NCI-H460 (cell line): ENCODE measurements at places on chromosomes 11 and 22.

DNA sequence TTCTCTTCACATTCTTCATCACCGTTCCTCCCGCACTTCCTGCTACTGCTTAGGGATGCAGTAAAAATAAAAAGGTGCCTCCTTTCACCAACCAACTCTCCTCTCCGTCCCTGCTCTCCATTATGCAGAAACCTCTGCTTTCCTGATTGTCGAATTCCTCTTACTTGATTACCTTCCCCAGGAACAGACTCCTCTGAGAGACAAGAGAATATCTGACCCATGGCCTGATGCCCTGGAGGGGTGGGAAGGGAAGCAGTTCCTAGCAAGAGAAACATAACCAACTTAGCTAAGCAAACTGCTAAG lies 80.9 kb downstream of the TRIM29 start:
- no peak for DNase-seq

DNA sequence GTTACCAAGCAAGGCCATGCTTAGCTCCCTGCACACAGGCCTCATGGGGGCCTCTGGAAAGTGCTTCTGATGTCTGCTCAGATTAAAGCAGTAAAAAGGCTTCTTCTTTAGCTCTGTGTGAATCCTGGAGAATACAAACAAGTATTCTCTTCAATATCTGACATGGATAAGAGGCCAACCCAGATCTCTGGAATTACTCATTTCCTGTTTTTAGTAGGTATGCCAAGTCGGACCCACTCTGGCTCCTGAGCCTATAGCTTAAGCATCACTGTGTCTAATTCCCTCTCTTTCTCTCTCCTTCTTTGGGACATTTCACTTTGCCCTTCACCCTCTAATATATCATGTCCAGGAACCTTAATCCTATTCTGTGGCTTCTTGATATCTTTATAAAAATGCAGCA lies 529.6 kb upstream of the CCDC90B start:
- DNase-seq: no peak

DNA sequence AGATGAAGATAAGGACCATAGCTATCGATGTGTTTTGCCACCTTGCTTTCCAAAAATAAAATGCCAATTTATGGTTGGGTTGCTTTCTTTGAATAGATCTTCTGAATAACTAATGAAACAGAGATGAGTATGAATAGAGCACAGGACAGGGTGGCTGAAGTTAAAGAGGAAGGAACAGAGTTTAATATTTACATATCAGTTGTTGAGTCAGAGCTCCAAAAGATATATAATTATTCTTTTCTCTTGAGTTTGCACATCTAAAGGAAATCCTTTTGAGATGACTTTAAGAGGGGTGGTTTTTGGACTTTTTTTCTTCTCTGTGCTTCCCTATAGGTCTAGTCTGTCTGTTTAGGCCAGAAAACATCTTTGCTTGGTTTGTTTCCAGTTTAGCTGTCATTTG lies 115.2 kb downstream of the DDX10 start:
- DNase-seq: no peak

GRCh38 chr11:68913188-68913587 lies 9.5 kb downstream of the IGHMBP2 start:
- DNase-seq: no peak

DNA sequence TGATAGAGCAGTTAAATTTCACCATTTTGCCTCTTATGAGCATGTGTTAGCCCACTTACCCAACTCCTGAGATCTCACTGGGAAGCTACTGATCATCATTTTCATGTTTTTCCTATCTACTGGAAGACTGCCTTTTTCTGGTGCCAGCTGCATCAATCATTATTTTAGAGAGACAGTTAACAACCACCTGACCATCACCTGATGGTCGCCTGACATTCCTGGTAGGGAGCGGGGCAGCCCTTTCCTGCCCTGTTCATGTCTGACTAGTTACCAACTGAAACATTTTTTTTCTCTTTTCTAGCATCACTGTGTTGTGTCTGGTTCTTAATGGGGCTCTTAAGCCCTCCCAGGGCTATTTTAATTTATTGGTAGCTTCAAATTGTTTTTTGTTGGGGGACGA lies 20.2 kb upstream of the PATL1 start:
- no peak for DNase-seq

GRCh38 chr11:64384028-64384737 lies 25.2 kb downstream of the RPS6KA4 start:
- no peak for DNase-seq

- DNase-seq: no peak
Measured at GRCh38 chr11:47062736-47063135, 113.9 kb downstream of the ARFGAP2 start.

GRCh38 chr11:78203184-78203583 lies 14.5 kb downstream of the USP35 start:
- no peak for DNase-seq

DNA sequence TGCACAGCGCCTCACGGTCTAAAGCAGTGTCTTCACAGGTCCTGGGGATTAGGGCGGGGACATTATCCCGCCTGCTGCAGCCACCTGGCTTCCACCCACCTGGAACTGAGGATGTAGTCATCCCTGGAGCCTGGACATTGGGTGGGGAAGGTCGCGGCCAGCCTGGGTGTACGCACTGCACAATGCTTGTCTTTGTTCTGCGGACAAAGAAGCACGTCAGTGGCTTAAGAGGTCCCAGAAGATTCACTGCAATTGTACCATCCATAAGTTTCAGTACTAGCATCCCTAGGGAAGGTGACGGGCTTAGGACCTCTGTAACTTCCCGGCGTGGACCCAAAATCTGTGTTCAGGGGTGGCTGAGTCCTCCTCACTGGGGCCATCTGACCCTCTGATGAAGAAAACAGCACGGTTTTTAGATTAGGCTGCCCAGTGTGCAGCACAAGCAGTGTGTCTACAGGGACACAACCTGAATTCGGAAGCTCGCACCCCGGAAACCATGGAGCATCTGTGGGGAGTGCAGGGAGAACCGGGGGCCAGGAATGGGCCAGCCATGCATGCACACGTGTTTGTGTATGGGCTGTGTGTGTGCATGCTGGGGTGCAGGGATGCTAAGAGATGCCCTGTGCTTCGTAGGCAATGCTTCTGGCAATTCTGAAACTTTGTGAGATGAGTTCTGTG lies 342.6 kb upstream of the B3GAT1 start:
- DNase-seq: no peak

DNA sequence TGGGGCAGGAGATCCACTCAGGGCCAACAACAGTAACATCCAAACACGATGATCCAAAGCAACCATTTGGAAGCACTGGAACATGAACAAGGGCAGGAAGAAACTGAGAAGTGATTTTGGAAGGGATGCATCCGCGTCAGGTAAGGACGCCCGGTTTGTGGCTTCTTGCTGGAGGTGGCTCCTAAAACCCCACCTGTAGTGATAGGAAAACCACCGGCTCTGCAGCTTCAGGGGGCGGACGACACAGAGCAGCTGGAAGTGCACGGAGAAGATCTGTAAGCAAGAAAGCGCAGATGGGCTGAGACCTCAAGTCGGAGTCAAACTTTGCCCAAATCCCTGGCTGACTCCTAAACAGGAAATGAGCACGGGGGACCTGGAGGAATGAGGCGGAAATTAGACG lies 1066.1 kb downstream of the BRD1 start:
- DNase-seq: no peak

GRCh38 chr11:7421136-7421535 lies 64.2 kb upstream of the OLFML1 start:
- DNase-seq: no peak

DNA sequence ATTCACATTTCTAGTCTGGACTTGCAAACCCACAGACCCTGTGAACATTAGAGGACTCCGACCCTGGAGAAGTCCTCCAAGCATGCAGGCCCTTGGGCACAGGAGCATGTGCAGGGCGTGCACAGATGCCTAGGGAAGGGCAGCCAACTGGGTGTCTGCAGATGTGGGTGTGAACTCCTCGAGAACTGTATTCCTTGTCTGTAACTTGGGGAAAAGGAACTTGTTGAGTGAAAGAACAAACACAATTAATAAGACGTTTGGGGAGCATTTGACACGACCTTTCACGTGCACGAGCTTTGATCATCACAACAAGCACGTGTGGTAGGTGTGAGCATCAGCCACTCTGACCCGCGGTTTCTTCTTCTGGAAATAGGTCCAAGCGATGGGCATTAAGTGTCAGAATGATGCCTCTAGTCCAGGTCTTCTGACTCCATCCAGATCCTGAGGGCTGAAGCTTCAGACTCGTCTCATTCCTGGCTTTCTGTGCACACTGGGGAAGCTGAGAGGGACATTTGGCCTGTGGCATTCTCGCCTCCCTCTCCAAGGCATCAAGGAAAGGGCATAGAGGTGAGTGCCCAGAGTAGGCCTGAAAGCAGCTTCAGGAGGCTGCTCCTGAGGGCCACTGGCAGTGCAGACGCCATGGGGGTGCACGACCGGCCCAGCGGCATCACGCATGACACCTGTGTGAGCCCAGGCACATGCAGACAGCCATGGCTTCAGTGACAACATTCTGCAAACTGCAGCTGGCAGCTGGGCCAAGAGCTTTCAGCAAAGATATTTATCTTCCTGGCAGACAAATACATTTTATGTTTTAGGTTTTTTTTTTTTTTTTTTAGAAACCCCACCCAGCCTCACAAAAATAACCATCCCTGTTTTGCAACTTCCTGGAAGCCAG lies 32.5 kb downstream of the ALX4 start:
- no peak for DNase-seq

- DNase-seq: no peak
Measured at GRCh38 chr11:8693010-8693551, 10.5 kb downstream of the RPL27A start.
